Esophagus muscularis mucosa (tissue), 4 donors: ENCODE measurements at places on chromosomes 11 and 22. TPM values are rescaled to one million over a fixed set of nuclear protein-coding genes. Genes with fewer than 3 reads are reported as not detected.

- no peak for DNase-seq
Observed at GRCh38 chr11:78533399-78533798, 41.3 kb downstream of the NARS2 start.

DNA sequence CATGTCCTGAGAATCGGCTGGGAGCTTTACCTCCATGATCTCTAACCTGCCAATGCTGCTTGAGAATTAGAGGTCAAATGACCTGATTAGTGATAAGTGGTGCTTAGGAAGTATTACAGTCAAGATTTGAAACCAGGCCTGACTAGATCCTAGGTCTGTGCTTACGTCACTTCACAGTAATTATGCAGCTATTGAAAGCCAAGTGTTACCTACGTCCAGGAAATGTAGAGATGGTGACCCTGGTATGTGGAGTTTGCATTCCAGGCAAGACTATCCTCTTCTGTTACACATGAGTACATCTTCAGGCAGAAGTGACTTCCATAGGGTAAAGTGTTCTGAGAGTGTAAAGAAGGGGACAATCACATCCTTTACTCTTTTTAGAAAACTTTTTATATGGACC is 530.4 kb upstream of the TENM4 start:
- DNase-seq: no peak

- DNase-seq: no peak
Observed at GRCh38 chr11:1632053-1632714, 2.6 kb downstream of the KRTAP5-5 start.

- no peak for DNase-seq
Observed at GRCh38 chr22:50603511-50604255, 3.1 kb downstream of the MAPK8IP2 start.

EIF4G2 gene
- 586 TPM for total RNA-seq

HEPN1 gene
- total RNA-seq: not detected
